ENCODE measurements at places on chromosomes 2 and 18.
A peak's percentile ranks its signal among the peaks of the same experiment; 100 is the strongest.

DNA sequence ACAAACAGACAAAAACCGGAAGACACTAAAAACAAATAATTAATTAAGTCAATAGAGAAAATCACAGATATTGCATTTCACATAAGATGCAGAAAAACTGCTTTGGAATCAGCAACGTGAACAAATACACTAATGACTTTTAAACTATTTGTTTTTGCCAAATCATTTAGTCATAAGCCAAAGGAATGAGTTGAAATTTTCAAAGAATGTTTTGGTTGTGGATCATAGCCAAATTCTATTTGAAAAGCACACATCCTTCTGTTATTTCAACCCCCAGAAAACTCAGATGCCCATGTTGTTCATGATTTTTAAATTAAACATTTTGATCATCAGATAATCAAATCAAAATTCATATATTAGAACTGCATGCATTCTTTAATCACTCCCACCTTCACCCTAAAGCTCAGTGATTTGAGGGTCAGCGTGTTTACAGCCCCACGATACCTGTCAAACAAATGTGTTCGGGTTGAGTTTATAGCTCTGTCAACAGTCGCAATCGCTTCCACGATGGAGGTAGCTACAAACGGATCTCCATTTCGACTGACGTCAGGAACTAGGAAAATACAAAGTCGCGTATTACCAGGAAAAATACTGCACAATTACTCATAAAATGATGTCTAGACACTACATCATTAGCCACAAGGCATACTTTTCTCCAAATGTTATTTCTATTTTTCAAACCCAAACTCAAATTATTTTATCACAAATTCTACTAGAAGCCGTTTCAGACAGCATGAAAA lies 90.2 kb downstream of the PXDN start:
- DNase-seq = peak; percentile 65

- DNase-seq = no peak
Measured at GRCh38 chr2:233129351-233129978, 69.3 kb downstream of the INPP5D start.

DNA sequence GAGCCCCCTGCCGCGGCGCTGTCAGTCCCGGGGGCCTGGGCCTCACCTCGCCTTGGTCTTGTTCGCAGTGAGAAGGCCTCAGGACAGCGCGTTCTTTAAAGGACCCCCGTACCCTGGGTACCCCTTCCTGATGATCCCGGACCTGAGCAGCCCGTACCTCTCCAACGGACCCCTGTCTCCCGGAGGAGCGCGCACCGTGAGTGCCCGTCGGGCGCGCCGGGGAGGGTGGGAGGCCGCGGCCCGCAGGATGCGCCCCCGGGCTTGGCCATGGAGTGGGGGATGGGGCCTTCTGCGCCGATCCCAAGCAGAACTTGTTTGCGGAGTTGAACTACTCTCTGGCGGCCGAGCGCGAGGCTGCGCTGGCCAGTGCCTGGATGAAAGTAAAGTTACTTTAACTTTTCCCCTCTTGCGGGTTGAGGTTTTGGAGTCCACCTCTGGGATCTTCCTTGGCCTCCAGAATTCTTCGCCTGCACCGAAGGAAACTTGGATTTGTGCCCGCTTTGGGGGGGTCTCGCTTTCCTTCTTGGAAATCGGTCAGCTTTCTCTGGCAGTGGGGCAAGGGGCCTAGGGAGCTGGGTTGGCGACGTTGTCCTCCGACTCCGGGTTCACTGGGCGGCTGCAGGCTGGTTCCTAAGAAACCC lies 1.2 kb downstream of the TCF7L1 start:
- DNase-seq = no peak

- DNase-seq = no peak
Measured at GRCh38 chr2:85545780-85546240, 6.8 kb downstream of the MAT2A start.

DNA sequence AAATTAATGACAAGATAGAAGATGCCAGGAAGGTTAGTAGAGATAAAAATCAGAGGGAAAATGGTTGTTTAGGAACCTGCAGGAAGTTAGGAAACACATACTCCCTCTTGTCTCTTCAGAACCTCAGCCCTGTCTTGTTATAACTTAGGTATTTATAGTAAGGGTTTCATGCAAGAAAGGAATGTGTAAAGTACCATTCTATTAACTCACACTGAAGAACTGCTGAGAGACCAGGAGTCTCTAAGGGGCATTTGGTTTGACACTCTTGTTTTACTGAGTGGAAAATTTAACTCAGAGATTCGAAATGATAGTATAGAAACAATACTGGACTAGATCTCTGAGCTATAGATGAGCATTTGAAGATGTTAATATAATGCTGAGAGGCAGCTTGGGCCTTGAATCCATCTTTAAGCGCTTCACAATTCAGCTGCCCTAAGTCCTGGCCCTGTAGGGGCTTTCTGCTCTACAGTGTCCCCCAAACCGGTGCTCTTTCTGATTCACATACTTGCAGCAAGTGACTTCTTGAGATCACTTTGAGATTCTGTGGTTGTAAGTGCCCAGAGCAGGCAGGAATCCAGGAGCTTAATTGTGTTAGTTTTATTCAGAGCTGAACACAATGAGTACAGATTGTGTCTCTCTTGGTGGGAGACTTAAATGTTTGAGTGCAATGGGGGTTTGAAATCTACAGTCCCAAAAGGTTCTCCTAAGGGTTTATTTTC lies 235.0 kb upstream of the RGPD4 start:
- peak; percentile 14 for DNase-seq

- no peak for DNase-seq
Measured at GRCh38 chr2:63888490-63889402, 47.0 kb downstream of the UGP2 start.

DNA sequence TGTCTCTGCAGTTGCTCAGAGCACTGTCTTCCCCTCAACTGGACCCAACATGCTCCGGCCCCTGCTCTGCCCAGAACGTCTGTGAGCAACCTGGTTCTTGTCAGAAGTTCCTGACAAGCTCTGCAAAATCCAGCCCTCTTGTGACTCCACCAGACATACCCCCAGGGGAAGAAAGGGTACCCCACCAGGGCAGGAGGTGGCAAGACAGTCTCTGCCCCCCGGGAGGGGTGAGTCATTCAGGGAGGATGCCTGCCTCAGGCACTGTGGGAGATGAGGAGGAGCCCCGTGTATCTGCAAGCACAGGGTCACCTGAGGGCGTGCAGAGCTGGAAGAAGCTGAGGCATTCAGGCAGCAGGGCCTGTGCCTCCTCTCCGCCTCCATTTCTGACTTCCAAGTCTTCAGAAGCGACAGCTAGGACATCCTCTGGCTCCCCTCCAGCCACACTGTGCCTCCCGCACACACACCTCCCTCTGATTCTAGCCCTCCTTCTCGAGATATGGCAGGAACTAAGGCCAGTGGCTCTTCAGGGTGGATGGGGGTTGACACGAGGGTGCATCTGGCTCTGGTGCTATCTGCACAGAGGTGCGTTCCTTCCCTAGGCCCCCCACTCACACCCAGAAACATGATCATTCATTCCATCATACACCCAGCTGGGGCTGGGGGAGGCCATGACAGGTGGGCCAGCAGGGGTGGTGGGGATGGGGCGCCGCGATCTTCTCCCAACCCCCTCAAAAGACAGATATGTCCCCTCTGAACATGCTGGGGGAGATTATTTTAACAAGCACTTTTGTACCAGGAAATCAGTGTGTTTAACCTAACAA lies 222.2 kb downstream of the CYP26B1 start:
- no peak for DNase-seq

- DNase-seq = no peak
Measured at GRCh38 chr18:27600245-27600644, 415.1 kb upstream of the CHST9 start.

GRCh38 chr2:119251652-119252051 lies 28.0 kb downstream of the STEAP3 start:
- DNase-seq = no peak

Measured in AG09309 (cell line).